CD4-positive, alpha-beta T cell treated with Interleukin-17A for 4 hours (primary cell): ENCODE measurements at places on chromosomes 3 and 15.

DNA sequence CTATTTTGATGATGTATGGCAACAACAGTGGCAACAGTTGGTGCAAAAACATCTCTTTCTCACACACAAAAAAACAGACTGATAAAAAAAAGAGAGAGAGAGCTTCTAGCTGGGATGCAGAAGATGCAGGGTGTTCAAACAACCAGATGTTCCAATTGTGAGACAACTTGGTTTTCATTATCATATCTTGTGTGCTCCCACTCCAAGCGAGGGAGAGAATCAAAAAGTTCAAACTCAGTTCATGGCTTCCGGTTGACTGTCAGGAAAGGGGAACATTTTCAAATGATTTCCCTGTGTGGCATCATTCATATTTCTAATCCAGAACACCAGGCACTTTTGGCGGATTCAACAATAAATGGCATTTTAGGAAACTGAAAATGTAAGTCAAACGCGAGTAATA is 72.1 kb downstream of the RSL24D1 start:
- DNase-seq = no peak

DNA sequence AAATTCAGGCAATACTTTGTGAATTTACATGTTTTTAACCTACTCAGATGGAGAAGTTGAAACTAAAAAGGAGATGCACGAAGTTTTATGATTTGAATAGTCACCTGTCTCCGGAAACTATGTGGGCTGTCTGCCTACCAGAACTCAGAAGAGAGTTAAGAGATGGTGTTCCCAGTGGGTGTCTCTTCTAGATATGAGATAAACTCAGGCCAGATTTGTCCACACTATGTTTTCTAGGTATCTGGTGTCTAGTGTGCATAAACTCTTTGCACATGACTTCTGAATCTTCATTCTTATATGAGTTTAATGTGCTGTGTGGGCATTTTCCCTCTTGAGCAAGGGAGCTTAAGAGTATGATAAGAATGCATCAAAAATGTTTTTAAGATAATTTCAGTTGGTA is 222.8 kb downstream of the FOXP1 start:
- peak; percentile 30 for DNase-seq

DNA sequence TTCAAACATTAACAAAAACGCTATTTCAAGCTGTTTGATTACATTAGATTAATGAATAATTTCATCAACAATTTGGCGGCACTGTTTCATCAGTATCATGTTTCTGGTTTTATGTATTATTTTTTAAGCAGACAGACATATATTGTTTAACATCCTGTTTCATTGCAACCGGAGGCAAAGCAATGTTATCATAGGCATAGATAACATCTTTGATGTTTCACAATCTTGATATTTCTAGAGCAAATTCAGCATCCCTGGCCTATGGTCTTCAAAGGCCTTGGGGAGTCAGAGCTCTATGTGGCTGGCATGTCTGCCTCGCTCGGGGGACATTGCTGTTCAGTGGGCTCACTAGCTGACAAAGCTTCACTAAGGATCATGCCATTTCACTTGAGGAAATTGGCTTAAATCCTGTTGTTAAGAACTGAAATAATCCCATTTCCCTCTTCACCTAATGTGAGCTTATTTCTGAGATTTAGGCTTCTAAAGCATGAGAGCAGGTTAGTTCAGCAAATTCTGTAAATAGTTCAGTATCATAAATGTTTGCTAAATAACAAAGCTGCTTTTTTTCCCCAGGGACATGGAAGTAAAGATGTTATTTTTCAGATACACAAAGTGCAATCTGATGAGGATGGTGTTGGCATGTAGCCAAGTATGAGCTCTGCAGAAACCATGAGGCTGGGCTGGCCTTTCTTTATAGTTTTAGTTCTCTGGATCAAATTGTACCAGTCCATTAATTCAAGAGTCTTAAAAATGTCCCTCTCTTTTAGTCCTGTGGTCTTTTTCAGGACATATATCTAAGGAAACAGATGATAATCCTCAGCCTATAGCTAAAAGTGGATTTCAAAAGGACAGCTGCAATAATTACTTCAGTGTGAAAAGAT is 941.4 kb downstream of the PLOD2 start:
- DNase-seq = no peak

- DNase-seq = peak; percentile 8
These were observed 5.6 kb downstream of the TERC start for GRCh38 chr3:169759256-169759655.

DNA sequence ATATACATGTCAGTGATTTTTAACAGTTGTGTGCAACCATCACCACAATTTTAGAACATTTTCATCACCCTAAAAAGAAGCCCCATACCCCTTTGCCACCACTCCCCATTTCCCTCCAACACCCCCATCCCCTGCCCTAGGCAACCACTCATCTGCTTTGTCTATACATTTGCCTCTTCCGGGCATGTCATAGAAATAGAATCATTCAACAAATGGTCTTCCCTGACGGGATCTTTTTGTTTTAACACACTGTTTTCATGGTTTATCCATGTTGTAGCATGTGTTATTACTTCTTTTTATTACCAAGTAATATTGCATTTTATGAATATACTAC is 4.0 kb downstream of the VILL start:
- DNase-seq = no peak

- no peak for DNase-seq
These were observed 6.4 kb downstream of the TMCO5A start for GRCh38 chr15:37940876-37941275.

GRCh38 chr15:31285772-31286261 is 40.8 kb upstream of the KLF13 start:
- DNase-seq = no peak

GRCh38 chr3:40524222-40524567 is 565 bp upstream of the ZNF621 start:
- no peak for DNase-seq

GRCh38 chr15:58269455-58270414 is 131.6 kb downstream of the AQP9 start:
- DNase-seq = peak; percentile 25

DNA sequence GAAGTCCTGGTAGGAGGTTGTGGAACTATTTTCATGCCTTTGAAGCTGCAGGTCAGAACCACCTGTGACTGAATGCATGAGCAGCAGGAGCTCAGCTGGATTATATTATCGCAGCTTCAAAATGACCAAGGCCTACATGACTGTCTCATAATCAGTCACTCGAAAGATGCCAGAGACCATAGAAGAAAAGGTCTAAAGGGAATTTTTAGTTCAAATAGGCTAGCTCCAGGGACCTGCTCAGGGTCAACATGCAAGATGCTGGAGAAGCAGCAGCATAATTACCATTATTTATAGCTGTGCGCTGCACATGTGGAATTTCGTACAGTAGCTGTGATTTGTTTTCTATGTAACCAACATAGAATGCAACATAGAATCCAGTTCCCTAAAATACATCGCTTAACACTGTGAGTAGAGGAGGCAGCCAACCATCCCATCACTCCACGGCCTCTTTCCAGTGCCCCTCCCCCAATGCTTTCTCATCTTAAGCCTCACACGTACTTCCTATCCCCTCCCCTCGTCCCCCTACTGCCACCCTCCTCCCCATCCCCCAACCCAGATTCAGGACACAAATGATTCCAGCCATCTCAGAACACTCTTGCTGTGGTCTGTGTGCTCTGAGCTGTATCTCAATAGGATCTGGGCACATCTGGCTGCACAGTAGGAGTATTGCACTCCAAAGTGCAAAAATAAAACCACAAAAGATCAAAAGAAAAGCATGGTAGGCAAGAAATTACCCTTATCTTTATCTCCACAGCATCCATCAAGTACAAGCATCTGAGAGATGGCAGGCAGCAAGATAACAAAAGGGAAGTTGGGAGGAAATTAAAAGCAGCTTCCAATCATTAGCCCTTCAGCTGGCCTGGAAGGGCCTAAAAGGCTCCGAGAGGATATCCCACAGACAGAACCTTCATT is 352.8 kb upstream of the SEMA6D start:
- no peak for DNase-seq

GRCh38 chr3:74349015-74349414 is 265.4 kb downstream of the CNTN3 start:
- DNase-seq = no peak

DNA sequence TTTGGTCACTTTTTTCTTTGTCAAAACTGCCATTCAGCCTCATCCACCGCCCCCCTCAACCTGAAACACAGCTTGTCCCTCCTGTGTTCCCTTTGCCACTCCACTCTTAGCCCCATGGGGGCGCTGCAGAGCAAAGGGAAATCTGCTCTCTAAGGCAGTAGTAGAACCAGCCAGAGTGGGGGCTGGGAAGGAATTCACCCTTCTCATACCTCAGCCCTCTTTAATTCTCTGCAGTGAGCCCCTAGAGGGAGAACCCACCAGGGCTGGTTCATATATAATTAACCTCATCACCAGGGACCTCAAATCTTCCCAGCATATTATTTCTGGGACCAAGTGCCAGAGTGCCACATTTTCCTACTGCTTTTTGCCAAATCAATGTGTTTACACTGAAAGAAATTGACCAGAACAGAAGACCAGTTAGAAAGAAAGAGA is 2.8 kb upstream of the BCL6 start:
- peak; percentile 91 for DNase-seq

DNA sequence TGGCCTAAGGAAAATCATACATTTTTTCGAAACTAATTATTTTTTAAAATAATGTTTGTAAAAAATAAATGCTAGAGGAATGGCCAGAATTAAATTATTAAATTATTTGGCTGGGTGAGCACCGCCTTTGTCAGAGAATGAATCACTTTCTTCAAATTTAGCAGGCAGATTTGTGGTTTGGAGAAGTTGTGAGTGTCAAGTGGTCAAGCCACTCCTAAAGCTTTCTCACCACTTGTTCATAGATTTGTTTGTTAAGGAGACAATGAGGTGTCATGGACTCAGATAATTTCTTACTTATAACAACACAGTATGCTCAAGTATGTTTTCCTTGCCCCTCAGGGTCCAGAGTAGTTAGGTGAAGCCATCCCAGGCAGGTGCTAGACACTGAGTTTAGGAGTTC is 196.2 kb downstream of the TUSC7 start:
- no peak for DNase-seq

- peak; percentile 26 for DNase-seq
These were observed 9.1 kb downstream of the MRPS11 start for GRCh38 chr15:88476635-88477060.

DNA sequence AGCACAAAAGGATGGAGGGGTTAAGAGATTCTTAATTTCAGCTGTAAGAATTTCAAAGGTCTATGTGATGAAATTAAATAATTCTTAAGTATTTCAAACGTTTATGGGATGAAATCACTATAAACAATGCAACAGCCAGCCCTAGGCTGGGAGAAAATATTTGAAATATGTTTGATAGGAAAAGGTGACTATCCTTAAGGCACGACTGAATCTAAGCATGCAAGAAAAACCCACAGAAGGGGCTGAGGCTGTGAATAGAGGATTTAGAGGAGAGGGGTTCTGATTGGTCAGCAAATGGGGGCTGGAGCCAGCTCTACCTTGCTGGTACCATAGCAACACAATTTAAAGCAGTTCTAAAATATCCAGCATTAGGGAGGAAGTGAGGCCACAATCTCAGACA is 220.8 kb upstream of the ATP10A start:
- DNase-seq = no peak

GRCh38 chr3:178795349-178795748 is 259.1 kb downstream of the KCNMB2 start:
- no peak for DNase-seq

DNA sequence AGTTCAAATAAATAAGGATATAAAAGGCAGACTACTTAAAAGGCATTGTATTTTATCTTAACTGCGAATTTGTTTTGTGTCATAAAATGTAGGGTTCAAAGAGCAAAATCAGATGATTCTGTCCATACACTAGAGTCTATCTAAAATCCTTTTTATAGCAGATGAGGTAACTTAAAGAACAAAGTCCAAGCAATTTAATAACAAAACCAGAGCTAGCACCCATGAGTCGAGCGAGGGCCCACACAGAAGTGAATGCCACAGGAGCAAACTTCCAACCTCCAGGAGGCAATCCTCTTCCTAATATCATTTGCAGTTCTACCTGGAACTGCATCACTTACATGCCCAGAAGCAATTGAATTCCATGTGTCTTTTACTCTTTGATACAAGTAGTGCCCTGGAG is 35.4 kb upstream of the KBTBD8 start:
- DNase-seq = no peak

- no peak for DNase-seq
These were observed 93.9 kb downstream of the CPN2 start for GRCh38 chr3:194257151-194257621.

GRCh38 chr3:24192469-24193056 is 247.5 kb downstream of the NR1D2 start:
- DNase-seq = no peak

GRCh38 chr3:15099364-15100098 is 583 bp upstream of the RBSN start:
- DNase-seq = peak; percentile 32

DNA sequence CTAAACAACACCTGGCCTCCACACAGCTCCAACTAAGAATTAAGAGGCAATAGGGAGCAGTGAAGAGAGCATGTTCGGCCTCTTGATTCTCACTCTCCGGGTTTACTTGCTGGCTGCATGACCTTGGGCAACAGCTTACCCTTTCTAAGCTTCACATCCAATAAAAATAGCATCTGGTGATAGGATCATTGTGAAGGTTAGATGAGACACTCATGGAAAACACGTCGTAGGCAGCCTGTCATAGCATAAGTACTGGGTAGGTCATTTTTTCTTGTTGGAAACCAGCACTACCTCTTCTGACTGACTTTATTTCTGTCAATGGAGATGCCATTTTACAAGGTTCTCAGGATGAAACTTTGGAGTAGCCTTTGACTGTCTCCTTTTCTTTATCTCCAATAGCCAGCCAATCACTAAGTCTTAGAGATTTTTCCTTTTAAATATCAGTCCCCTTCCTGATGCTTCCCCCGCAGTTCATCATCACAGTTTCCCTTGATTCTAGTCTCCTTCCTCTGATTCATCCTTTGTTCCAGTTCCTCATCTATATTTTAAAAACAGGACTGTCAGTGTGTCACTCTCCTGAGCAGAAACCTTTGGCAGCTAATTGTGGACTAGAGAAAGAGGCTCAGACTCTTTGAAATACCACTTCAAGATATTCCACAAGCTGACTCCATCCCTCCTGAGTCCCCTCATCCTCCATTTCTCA is 271.5 kb downstream of the SLC9A9 start:
- DNase-seq = no peak

DNA sequence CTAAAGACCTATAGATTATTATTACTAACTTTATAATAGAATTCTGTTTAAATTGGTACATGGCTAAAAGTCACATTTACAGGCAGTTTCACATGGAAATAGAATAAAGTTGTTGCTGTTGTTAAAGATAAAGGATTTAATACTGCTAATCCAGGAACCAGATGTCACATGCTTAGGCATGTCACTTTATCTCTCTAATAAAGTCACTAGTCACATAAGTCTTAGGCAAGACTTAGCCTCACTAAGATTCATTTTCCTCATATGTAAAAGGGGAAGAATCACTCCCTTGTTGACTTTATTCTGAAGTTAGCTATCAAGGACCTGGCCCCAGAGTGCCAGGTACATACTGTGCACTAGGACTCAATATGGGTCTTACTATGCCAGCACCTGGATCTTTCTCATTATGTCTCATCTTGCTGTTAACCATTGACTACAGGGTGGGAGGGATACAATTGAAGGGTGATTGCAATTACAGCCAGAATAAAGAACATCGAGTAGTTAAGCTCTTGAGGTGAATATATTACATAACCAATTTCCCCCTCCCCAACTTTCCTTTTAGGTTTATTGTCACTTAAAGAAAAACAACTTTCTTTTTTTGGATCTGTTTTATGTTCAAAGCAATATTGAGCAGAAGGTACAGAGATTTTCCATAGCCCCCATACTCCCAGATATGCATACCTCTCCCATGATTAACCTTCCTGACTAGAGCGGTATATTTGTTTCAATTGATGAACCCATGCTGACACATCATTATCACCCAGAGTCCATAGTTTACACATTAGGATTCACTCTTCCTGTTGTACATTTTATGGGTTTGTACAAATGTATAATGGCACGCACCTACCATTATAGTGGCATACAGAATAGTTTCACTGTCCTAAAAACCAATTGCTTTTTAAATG is 36.6 kb downstream of the LNP1 start:
- DNase-seq = no peak
